ENCODE measurements at places on chromosomes 7 and 10.

DNA sequence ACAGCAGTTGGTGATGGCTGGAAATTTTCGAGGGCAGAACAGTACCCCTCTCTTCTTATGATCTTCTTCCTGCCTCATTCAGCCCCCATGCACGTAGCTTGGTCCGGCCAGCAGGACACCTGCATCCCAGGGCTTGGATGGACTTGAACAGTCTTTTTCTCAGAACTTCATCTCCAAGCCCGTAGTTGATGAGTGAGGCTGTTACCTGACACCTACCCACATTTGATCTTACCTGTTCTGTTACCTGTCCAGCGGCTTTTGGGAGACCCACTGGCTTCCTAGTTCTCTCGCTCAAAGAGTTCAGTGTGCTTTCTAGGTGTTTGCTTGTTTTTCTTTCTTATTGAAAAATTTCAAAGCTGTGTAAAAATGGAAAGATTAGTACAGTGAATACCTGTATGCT is 212.2 kb downstream of the CUX1 start:
- DNase-seq, result no peak

DNA sequence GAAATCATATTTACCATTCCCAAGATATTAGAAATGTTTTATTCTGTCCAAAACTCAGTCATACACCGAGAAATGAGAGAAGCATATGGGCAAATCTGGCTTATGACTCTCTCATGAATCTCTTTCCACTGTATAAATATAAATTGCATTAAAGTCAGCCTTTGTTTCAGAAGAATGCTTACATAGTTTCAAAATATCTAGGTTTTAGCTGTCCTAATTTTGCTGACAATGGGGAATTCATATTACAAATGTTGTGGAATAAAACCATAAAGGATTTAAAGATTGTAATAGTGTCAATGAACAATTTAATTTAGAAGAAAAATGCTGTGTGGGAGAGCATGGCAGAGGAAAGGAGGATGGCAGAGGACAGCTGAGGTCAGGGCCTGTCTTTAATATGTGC is 185.0 kb upstream of the THSD7A start:
- no peak for DNase-seq

GRCh38 chr10:17144032-17144431 is 14.4 kb upstream of the CUBN start:
- DNase-seq, result no peak

DNA sequence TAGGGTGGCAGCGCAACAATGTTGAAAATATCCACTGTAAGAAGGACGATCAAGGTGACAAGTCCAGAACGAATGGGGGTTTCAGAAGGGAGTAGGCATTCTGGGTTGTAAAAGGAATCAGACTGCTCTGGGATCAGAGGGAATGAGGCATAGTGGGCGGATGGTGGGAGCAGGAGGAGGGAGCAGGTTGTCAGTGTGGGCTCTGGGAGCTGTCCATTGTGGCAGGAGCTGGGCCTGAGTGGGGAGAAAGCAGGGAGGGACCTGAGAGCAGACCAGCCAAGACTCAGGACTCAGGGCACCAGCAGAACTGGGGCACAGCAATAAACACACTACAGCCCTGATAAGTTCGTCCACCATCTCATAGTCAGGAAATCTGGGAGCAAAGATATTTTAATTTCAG is 292.6 kb upstream of the MKI67 start:
- no peak for DNase-seq

- no peak for DNase-seq
These were observed 40.3 kb upstream of the MXI1 start for GRCh38 chr10:110167149-110167548.
